ENCODE measurements at places on chromosomes 1 and 21.

- DNase-seq: no peak
Measured at GRCh38 chr1:181090641-181091126, 2.2 kb downstream of the IER5 start.

DNA sequence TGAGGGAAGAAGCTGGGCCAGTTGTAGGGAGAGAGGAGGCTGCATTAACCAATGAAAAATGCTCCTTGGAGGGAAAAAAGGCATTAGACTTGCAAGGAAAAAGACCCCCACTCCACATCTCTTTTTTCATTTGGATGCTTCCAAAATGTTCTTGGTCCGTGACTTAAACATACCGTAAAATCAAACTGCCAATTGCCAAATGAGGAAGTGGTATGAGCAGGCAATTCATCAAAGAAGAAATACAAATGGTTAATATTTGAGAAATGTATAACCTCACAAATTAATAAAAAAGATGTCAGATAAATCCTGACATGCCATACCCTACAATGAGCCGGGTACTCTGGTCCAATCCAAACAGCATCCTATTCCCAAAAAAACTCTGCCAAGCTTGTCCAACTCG lies 30.6 kb downstream of the KANK4 start:
- no peak for DNase-seq

- DNase-seq: no peak
Measured at GRCh38 chr21:16194095-16194787, 464.5 kb downstream of the USP25 start.

DNA sequence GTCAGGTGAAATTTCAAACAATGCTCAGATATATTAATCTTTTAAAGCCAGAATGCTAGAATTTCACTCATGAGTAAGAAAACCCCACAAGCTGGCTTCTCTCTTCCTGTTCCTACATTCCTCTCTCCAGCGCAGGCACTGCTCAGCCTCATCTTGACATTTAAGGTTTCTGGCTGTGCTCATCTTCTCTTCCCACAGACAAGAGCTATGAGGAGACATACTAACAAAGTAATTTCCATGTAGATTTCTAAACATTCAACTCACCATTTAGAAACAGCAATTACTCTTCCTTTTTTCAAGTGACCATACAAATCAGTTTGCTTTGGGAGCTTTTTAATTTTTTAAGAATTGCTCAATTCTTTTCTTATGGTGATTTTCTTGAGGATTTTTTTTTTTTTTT lies 7.8 kb upstream of the LRRC8D start:
- DNase-seq: no peak

DNA sequence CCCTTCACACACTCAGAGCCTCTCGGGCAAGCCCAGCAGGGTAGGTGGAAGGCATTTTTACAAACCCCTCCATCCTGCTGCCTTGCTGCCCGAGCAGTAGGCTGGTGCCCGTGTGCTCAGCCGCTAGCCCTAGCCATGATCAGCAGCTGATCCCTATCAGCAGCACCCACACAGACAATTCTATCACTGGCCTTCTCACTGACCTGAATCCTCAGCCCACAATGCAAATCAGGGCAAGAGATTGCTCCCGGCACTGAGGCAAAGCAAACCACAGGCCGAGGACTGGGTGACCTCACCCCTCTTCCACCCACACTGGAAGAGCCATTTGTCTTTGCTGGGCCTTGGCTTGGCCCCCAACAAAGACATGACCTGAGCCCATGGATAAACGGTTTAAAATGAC lies 895 bp upstream of the PDZK1 start:
- no peak for DNase-seq

GRCh38 chr1:24384251-24385090 lies 29.1 kb downstream of the STPG1 start:
- no peak for DNase-seq

- DNase-seq: no peak
Measured at GRCh38 chr1:91584878-91585277, 84.2 kb downstream of the CDC7 start.

GRCh38 chr1:213997038-213997771 lies 9.4 kb downstream of the PROX1 start:
- DNase-seq: no peak

GRCh38 chr1:29683472-29683871 lies 447.1 kb downstream of the PTPRU start:
- peak; percentile 20 for DNase-seq

GRCh38 chr1:231550448-231550781 lies 21.9 kb downstream of the TSNAX start:
- DNase-seq: no peak

GRCh38 chr1:97685360-97685759 lies 235.5 kb downstream of the DPYD start:
- DNase-seq: no peak

GRCh38 chr1:248787430-248787829 lies 31.9 kb upstream of the LYPD8 start:
- DNase-seq: no peak

GRCh38 chr21:26227130-26227529 lies 56.6 kb upstream of the APP start:
- no peak for DNase-seq

GRCh38 chr21:19120591-19120990 lies 717.0 kb upstream of the TMPRSS15 start:
- no peak for DNase-seq

DNA sequence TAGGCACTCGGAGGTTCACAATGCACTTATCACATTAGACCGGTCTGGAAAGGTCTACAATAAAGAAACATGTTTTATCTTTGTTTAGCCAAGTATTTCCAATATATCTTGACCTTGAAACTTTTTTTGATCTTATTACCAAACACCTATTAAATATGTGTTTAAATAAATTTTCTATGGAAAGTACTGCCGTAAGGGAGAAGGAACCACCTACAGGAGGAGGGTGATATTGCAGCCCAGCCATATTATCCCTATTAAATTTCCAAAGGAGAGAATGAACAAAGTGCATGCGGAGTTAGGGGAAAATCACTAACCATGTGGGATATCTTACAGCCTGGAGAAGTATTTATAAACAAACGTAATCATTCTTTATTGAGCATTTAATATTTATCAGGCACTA lies 14.5 kb downstream of the BRINP2 start:
- no peak for DNase-seq

DNA sequence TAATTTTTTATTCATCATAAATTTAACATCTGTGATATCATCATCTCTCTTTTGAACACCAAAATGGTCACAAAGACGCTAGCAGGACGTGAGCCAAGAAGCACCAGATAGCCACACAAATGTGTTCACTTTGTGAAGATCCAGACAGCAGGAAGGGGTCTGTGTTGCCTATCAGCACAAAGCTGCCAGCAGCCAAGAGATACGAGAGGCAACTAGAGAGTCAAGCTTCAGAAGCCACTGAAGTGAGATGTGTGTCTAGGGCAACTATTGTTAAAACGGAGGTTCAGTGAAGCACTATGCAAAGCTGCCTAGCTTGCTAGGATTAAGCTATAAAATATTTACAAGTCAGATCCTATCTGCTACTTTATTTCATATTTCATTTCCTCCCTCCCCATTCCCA lies 45.3 kb downstream of the NDC1 start:
- no peak for DNase-seq

- no peak for DNase-seq
Measured at GRCh38 chr1:31780632-31781031, 16.5 kb upstream of the ADGRB2 start.

- peak; percentile 57 for DNase-seq
Measured at GRCh38 chr1:234500269-234500668, 21.3 kb upstream of the TARBP1 start.

DNA sequence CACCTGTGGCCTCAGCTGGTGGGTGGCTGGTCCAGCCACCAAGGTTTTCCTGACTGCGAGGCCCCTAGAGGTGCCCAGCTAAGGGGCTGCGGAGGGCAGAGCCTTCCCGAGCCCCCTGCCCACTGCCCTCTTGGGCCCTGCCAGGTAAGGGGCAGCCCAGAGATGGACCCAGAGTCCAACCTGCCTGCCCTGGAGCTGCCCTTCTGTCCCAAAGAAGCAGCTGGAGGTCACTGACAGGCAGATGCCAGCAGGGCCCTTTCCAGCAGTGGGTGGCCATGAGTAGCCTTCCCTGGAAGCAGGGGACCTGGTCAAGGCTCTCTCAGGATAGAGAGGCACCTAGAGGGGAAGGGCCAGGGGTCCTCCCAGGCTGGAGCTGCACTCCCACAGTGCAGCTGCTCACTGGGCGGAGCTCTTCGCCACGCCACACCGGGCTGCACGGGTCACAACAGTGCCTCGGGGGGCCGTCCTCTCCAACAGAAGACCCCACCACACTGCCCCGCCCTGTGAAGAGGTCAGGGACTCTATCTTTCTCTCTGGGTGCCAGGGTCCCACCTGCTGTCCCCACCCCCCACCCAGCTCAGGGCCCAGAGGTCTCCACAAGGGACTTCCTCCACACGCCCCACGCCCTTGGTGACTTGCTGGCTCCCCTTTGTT lies 10.9 kb upstream of the GNB1 start:
- no peak for DNase-seq

- peak; percentile 59 for DNase-seq
Measured at GRCh38 chr1:182430263-182431068, 19.5 kb upstream of the RGSL1 start.

GRCh38 chr1:226111098-226111882 lies 48.8 kb downstream of the H3-3A start:
- no peak for DNase-seq

GRCh38 chr1:87435484-87435883 lies 106.8 kb downstream of the LMO4 start:
- DNase-seq: no peak

DNA sequence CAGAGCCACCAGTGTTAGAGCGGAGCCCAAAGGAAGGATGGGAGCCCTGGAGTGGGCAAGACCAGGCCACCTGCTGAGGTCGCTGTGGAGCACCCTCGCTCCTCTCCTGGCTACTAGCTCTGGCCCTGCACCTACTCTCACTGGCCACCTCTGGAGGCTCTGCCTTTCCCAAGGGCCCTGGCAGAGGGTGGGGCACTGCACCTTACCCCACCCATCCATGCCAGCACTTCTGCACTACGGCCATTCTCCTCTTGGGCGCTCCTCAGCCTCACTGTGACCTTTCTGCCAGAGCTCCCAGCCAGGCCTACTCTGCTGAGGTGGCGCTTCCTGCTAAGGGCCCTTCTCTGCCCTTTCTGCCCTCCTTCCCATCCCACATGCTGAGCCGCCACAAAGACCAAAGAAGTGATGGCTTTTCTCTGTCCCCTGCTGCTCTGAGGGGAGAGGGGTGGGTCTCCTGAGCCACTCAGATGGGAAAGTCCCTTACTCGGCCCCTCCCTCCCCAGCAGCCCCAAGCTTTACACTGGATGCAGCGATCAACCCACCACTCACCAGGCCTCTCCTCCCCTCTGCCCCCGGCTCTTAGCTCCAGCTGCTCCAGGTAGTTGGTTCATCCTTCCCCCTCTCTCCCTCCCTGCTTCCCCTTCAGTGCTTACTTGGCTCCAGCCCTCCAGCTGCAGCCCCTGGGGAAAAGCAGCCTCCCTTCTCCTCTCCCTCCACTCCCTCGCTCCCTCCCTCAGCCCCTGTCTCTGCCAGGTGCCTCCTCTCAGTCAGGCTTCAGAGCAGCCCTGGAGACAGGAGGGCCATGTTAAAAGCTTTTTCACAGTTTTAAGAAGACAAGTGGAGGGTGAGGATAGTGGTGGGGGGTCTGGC lies 14.8 kb upstream of the TMEM222 start:
- DNase-seq: no peak

GRCh38 chr21:14766241-14766640 lies 220.1 kb upstream of the SAMSN1 start:
- no peak for DNase-seq

DNA sequence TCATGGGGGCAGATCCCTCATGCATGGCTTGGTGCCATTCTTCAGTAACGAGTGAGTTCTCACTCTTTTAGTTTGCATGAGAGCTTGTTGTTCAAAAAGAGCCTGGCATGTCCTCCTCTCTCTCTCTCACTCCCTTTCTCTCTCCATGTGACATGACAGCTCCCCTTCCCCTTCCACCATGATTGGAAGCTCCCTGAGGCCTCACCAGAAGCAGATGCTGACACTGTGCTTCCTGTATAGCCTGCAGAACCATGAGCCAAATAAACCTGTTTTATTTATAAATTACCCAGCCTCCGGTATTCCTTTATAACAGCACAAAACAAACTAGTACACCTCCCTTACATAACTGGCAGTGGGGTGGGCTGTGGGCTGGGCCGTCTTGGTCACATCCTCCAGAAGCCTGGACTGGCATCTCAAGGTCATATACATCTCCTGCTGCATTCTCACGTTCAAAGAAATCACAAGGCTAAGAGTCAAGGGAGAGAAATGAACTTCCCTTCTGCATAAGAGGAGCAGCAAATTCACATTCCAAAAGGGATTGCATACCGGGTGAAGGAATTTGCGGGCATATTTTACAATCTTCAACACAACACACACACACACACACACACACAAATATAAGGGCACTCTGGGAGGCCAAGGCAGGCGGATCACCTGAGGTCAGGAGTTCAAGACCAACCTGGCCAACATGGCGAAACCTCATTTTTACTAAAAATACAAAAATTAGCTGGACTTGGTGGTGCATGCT lies 2.3 kb upstream of the CCSAP start:
- DNase-seq: no peak

- no peak for DNase-seq
Measured at GRCh38 chr21:34950980-34951379, 98.1 kb downstream of the RUNX1 start.

GRCh38 chr1:163296504-163297263 lies 25.1 kb upstream of the NUF2 start:
- no peak for DNase-seq

DNA sequence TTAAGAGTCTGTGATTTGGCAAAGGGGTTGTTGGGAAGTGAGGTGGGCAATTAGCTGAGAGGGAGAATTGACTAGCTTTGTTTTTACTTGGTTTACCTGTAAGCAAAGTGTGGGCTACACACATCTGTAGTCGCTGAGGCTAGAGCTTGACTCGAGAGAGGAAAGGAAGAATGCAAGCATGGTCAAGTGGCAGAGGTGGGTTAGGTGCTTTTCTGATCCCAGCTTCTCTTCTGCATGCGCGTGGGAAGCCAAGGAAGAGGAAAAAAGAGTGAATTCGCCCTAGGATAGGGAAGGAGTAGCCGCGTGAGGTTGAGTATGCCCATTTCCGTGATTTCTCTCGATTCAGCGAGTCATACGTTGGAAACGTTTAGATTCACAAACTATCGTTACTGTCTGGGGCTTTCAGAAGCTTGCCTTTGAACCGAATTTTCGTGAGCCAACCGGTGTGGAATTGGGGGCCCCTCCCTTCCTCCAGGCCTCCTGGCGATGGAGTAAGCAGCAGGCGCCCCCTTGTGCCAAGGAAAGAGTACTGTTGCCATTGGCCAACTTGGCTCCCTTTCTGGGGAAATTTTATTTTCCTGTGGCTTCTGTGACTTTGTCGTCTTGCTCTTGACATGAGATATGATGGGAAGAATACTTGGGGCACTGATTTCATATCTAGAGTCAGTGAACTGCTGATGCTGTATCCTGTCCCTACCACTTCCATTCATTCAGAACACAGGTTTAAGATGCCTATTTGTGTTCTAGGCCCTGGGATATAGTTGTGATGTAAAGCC lies 1.3 kb downstream of the PIGV start:
- DNase-seq: peak; percentile 90

DNA sequence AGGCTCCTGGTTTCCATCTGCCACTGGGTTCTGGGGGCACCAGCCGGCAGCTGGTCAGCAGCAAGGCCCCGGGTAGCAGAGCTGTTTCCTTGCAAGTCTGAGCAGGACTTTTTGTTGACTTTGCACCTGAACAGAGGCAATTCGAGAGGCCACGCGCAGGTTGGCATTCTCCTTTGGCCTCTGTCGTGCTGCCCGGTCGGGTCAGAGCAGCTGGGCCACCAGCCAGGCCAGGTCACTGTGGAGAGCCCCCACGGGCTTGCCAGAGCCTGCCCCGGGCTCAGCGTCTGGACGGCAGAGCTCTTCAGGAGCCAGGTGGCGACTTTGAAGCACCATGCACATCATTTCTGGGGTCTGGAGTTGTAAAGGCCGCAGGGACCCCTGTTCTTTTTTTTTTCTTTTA lies 28.4 kb upstream of the TMEM52 start:
- no peak for DNase-seq

Data from activated CD8-positive, alpha-beta memory T cell treated with anti-CD3 and anti-CD28 coated beads, Interleukin-2, amount 50 U/mL, for 48 hours (primary cell).